T follicular helper cell (primary cell): ENCODE measurements at places on chromosomes 2 and 18.

GRCh38 chr18:10063489-10063888 lies 149.7 kb downstream of the VAPA start:
- no peak for DNase-seq

GRCh38 chr2:197298609-197299008 lies 12.0 kb downstream of the ANKRD44 start:
- no peak for DNase-seq

GRCh38 chr2:21317131-21317530 lies 193.4 kb downstream of the TDRD15 start:
- no peak for DNase-seq

DNA sequence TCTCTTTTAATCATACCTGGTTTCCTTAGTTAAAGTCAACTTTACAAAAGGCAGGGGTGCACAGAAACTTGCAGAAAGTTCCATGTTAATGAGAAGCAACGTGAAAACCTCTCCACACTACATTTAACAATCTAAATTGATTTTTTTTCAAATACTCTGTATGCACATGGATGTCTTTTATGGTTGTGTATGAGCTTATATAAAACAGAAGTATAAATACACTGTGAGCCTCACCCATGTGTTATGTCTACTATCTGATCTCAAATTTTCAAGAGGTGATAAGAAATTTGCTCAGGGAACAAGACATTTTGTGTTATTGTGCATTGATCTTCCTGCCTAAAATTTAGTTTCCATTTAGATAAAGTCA lies 617.6 kb downstream of the ADCYAP1 start:
- DNase-seq = no peak

DNA sequence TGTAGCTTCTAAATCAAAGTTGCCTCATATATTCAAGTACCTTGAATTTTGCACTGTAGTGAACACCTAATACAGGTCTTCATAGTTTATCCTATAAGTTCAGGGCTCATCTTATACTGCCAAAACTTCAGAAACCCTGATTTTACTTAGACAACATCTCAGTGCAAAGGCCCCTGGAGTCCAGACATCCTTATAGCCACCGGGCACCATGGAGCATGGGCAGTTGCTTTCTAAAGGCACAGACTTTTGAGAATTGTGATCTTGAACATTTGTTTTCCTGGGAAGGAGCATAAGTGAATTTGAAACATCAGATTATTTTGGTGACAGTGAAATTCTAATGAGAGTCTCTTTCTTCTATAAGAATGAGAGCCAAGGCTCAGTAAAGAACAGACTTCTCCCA lies 292.3 kb downstream of the CYRIA start:
- no peak for DNase-seq

DNA sequence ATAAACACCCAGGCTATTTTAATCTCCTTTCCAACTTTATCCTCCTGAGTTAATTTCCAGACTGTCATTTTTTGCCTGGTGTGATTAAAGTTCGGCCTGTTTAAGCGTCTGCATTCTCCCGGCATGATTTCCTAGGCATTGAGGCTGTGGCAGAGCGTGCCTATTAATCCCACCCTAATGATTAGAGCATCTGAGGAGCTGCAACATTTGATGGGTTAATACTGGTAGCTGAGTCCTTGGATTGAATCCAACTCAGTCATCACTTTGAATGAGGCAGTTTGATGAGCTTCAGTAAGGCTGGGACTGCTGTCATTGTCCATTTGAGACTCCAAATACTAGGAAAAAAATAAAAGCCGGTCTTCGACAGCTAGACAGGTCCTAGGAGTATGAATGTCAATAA lies 882.5 kb downstream of the SLC4A3 start:
- no peak for DNase-seq

DNA sequence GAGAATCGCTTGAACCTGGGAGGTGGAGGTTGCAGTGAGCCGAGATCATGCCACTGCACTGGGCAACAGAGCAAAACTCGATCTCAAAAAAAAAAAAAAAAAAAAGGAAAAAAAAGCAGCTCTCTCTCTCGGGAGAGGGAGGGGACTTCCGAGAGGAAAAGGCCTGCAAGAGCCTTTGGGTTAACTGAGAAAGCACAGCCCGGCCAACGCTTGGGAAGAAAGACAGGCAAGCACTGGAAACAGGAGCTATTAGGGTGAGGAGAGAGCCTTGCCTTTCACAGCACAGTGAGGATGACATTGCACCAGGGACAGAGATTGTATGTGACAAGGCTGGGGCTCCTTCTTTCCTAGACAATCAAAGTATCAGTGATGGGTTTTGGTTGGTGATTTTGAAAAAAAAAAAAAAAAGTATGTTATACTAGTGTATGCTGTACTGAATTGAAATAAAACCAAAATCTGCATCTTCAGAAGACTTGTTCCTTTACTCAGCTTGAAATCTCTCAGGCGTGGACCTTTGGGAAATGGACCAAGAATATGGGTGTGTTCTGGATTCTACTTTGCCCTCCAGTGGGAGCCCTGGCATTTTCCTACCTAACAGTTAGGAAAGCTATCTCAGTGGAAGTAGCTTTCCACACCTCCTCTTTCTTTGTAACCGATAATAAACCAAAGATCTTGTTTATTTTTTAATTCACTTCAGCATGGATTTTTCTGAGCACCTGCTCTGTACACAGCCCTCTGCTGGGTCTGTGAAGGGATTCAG lies 16.7 kb downstream of the SRSF7 start:
- no peak for DNase-seq

- DNase-seq = no peak
Measured at GRCh38 chr2:138767101-138767500, 13.1 kb downstream of the NXPH2 start.

GRCh38 chr2:175111200-175111657 lies 56.8 kb downstream of the ATF2 start:
- DNase-seq = no peak

DNA sequence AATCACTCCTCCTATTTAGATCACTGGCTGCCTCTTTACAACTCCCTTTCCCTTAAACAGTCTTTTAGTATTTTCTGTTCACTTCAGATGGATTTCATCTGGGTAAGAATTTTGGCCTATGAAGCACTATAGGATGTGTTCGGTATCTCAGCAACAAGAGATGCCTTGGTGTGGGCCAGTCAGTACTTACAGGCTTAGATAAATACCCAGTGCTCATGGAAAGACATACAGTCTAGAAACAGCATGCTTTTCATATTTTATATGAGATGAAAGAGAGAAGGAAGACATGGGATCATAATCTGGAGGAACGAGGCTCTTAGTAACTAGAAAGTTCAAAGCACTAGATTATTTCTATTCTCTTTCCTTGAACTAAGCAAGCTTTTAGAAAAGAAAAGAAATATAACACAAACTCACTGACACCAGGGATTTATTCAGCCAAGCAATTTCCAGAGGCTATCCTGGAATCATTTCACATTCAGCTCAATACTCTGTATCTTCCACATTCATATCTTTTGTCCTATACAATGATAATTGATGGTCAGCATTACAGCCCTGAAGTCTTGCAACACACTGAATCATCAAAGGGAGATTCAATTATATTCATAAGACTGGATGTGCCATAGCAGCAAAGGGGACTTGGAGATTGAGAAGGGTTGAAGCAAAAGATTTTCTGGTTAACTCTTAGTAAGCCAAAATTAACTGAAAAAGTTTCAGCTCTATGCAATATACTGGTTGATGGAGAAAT lies 408.8 kb upstream of the LYPD1 start:
- DNase-seq = no peak

DNA sequence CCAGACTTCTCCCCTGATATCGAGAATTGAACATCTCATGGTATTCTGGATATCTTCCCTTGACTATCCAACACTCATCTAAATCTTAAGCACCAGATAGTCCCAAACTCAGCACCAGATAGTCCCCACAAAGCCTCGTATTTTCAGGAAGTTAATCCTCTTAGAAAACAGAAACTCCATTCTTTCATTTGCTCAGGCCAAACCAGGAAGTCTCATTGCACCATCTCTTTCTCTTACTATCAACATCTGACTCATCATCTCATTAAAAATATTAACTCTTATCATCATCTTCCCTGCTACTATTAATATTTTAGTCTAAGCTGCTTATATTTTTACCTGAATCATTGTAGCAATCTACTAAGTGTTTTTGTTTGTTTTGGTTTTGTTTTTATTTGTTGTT lies 286.4 kb downstream of the GALNT13 start:
- DNase-seq = no peak

DNA sequence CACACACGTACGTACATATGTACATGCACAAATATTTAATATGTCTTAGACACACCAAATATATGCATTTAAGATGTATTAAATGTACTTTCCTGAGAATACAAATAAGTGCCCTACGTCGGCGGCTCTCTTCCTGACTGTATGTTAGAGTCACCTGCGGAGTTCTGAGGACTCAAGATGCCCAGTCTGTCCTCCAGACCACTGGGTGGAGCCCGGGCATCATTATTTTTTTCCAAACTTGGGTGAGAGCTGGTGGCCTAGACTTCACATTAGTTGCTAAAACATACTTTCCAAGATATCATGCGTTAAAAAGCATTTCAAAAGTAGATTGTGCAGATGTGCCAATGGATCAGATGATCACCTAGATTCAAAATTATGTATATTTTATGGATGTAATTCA lies 2.9 kb downstream of the IL18R1 start:
- no peak for DNase-seq

DNA sequence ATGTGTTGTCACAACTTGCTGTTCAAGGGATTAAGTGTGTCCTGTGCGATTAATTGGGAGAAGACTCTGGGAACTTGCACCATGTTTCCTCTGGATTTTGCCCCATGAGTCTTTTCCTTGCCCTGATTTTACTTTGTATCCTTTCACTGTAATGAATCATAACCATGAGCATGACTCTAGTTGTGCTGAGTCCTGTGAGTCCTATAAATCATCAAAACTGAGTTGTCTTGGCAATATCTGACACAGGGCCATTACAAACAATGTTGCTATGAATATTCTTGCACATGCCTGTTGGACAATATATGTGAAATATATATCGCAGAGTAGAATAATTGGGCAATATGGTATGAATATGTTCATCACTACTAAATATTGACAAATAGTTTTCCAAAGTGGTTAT lies 56.5 kb upstream of the COL5A2 start:
- no peak for DNase-seq

- no peak for DNase-seq
Measured at GRCh38 chr2:128573531-128573930, 254.9 kb upstream of the HS6ST1 start.

- DNase-seq = no peak
Measured at GRCh38 chr18:23903971-23904370, 110.6 kb upstream of the TTC39C start.

DNA sequence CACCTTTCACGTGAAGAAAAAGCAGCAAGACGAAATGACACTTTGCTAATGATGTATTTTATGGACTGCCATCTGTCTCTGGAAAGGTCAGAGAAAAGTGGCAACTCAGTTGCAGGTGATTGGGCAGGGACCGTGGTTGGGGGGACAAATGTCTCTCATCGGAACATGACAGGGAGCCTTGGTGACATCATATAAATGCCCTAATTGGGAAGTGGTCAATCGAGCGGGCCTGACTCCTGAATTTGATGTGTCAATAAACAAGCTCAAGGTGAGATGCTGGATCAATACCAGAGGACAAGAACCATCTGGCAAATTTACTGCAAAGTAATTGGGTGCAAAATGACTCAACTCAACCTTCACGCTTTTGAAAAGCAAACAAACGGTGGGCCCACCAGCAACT lies 151.9 kb upstream of the SKOR2 start:
- no peak for DNase-seq

DNA sequence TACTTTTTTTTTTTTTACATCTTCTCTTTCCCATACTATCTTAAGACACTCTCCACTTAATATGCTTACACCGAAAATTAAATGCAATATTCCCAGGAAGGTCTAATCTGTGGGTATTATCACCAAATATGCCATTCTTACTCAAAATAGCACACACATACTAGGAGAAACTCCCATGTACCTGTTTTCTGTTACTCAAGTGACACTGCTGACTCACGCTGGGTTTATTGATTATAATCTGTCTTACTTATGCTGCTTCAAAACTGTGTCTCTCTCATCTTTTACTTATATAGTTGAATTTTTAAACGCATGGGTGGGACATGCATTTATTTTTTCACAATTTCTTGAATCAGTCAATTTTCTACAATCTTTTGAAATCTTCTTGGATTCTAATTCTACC lies 29.9 kb downstream of the MRPL19 start:
- DNase-seq = no peak

GRCh38 chr2:109320195-109320922 lies 191.4 kb downstream of the SH3RF3 start:
- DNase-seq = no peak

GRCh38 chr2:73141896-73142295 lies 29.1 kb upstream of the RAB11FIP5 start:
- no peak for DNase-seq

GRCh38 chr2:164969909-164970690 lies 14.8 kb upstream of the SLC38A11 start:
- no peak for DNase-seq

DNA sequence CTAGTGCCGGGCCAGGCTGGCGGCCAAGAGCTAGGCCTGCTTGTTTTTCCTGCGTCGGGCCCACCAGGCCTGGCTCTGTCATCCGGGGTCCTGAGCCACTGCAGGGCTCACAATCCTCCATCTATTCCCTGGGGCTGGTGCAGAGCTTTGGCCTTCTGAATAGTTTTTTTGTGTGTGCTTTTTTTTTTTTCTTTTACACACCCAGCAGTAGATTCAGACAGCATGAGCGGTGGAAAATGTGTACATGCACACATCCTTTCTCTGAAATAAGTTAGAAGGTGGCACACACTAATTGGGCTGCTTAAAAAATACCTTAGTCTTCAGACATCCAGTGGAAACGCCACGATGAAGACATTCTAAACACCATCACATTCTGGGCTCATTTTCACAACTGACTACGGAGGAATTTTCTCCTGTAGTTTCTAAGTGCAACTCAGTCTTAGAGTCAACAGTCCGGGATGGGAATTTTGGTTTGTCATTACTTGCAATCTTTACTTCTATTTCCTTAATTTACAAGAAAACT lies 6.1 kb downstream of the ZFP36L2 start:
- DNase-seq = no peak
